Epithelial cell of alveolus of lung (primary cell): ENCODE measurements at places on chromosomes 7 and 10. TPM values are rescaled to one million over a fixed set of nuclear protein-coding genes. Genes with fewer than 3 reads are reported as not detected.

The CTBP2 gene
- 54.9 and 74.1 TPM in 2 replicates for total RNA-seq

The PIK3AP1 gene
- total RNA-seq = 0.78 TPM in 1 of 2 replicates, not detected in the other

The SPDYE2B gene
- total RNA-seq = not detected in 2 replicates

The HMX2 gene
- total RNA-seq = not detected in 2 replicates

The NUP205 gene
- total RNA-seq = 38.2 and 51.5 TPM in 2 replicates

The PNLIPRP2 gene
- not detected in 2 replicates for total RNA-seq

The TASOR2 gene
- 35.6 and 48.4 TPM in 2 replicates for total RNA-seq

The CAPZA2 gene
- total RNA-seq = 76.7 and 95.3 TPM in 2 replicates

The GFRA1 gene
- total RNA-seq = 3.9 and 5.2 TPM in 2 replicates
